ENCODE measurements at places on chromosomes 2 and 18. TPM values are rescaled to one million over a fixed set of nuclear protein-coding genes. Genes with fewer than 3 reads are reported as not detected.

SLC11A1 gene
- polyA plus RNA-seq: 0.47 TPM

GRCh38 chr2:12506846-12507245, 209.9 kb upstream of the TRIB2 start:
- no peak for DNase-seq

DNA sequence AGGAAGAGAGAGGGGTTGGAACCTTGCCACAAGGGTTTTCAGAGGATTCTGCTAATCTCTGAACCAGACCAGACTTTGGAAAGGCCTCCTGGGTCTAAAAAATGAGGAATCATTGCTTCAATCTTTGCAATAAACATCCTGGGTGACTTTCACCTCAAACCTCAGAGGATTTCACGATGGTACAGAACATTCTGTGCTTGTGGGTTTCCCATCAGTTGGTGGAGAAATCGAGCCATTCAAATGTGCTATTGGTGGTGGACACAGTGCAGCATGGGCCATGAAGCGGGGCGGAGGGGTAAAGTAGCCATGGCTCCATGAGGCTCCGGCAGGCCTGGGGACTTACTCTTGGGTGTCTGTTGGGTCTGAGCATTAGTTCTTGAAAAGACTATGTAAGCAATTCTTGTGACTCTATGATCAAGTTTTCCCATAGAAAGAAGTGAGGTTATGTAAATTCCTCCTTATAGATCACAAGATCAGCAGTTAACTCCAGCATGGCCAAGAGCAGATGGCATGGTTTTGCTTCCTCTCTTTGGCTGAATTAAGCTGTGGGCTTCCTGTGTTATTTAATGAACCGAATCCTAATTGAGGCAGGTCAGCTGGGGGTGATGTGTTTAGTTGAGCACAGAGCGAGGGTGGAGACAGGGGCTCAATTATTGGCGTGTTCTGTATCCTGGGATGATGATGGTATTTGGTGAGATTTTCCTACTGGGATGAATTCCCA, 1.9 kb upstream of the IL1R2 start:
- DNase-seq: no peak

GRCh38 chr2:36128359-36128758, 227.2 kb upstream of the CRIM1 start:
- DNase-seq: no peak

- DNase-seq: no peak
Measured at GRCh38 chr2:186058614-186059013, 320.0 kb downstream of the FSIP2 start.

- DNase-seq: no peak
Measured at GRCh38 chr2:226673314-226673723, 126.3 kb downstream of the IRS1 start.

DNA sequence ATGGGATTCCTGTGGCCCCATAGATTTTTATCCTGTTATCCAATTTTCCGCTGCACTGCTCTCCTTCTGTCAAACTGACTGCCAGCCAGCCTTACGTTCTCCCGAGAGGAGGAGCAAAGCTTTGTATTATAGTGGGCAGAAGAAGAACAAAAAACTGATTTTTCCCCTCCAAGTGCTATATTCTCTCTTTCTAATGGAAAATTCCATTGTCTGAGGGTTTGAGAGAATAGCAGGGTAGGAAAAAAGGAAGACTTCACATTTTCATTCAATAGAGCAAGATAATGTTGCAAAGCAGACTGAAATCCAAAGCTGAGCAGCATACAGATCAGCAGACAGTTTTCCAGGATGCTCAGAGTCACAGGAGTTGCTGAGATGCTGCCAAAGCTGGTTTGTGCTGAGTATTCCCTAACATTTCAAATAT, 238.0 kb downstream of the UBE2E3 start:
- DNase-seq: no peak

GRCh38 chr2:107986278-107987217, at the start of gene SLC5A7:
Gene SLC5A7 (plus strand): TSS chr2:107986524. CDS start chr2:107988156, 1,632 bp downstream.
- DNase-seq: no peak

DNA sequence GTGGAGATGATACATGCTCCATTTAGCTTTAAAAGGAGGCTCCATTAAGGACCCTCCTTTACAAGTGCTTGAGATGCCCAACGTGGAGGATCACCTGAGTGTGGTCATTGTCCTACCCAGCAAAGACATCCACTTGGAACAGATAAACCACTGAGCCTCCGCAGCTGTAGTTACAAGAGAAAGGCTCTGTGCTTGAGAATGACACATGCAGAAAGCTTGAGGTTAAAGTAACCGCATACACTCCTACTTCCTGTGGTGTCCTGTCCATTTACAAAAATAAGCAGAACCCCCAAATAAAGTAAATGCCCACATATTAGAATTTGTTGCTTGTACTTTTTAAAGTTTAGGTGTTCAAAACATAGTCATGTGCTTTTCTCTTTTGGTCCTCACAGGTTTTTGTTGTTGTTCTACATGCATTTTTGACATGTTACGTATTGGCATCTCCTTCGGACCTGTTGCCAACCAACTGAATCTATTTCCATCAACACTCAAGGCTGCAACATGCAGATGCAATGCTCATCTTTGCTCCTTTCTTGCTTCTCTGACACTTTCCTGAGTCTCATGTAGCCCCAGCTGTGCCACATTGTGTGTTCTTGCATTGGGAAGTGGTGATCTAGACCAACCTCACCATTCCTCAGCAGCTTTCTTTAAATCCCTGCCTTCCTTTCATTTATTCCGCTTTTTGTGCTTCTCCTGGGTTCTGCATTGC, 56.0 kb downstream of the SERPINB7 start:
- no peak for DNase-seq

DNA sequence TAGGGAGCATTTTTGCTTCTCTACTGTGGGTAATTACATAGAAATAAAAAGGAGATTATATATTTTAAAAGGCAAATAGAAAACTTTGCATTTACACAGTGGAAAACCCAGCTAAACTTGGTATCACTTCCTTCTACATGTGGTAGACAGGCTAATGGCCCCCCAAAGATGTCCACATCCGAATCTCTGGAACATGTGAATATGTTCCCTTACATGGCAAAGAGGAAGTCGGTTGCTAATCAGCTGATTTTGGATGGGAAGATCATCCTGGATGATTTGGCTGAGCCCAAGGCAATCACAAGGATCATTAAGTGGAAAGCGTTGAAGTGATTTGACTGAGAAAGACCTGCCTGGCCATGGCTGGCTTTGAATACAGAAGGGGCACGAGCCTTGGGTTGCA, 26.2 kb downstream of the CREG2 start:
- DNase-seq: no peak

DNA sequence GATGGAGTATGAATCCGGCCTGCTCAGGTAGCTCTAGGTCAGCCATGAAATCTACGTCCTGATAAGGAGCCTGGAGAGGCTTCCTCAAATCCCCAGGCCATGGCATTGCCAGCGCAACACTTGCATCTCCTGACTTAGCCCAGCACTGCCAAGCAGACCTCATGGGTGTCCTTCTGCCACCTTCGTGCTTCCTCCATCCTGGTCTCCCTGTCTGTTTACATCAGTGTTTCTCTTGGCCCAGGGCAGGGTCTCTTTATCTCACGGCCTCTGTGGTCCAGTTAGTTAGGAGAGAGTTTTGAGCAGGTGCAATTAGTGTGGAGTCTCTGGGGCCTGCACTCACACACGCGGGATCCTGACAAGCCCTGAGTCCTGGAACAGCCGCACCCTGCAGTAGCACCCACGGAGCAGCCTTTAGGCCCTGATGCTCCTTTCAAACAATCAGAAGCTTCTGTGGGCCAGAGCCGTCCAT, 193.1 kb upstream of the ARL4C start:
- no peak for DNase-seq

- DNase-seq: no peak
Measured at GRCh38 chr2:9230881-9231280, 24.3 kb downstream of the ASAP2 start.

CYP27A1 gene
- polyA plus RNA-seq: 0.13 TPM

GRCh38 chr2:76668279-76668678, 853.9 kb downstream of the LRRTM4 start:
- DNase-seq: no peak

DNA sequence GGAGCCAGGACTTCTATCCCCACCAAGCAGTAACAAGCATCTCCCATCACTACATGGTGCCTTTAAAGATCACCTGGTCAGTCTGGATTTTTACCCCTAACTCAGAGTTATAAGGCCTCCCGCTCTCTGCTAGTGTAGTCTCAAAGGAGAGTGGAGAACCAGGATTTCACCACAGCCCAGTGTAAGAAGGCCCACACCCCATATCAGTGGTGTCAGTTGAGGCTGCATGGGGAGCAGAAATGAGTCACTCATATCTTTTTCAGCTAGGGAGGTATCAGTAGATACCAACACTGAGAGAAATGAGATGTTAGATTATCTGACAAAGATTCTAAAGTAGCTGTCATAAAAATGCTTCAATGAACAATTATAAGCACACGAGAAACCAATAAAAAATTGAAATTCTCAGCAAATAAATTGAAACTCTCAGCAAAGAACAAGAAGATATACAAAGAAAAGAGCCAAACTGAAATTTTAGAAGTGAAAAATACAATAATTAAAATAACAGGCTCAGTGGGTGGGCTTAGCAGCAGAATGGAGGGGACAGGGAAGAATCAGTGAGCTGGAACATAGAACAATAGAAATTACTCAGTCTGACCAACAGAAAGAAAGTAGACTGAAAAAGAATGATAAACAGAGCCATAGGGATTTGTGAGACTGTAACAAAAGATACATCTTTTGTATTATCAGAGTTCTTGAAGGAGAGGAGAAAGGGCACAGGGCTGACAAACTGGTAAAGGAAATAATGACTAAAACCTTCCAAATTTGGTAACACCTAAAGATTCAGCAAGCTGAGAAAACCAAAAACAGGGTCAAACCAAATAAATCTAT, 257.7 kb downstream of the ANAPC1 start:
- peak; percentile 65 for DNase-seq

DNAH7 gene
- not detected for polyA plus RNA-seq

CCDC148 gene
- not detected for polyA plus RNA-seq

PRSS56 gene
- not detected for polyA plus RNA-seq

COL3A1 gene
- not detected for polyA plus RNA-seq

GRCh38 chr2:106053116-106053515, 141.0 kb downstream of the UXS1 start:
- no peak for DNase-seq

CCDC141 gene
- polyA plus RNA-seq: 10.9 TPM

MAPRE3 gene
- 0.68 TPM for polyA plus RNA-seq

GRCh38 chr2:138365581-138365980, 136.0 kb upstream of the SPOPL start:
- no peak for DNase-seq

DNA sequence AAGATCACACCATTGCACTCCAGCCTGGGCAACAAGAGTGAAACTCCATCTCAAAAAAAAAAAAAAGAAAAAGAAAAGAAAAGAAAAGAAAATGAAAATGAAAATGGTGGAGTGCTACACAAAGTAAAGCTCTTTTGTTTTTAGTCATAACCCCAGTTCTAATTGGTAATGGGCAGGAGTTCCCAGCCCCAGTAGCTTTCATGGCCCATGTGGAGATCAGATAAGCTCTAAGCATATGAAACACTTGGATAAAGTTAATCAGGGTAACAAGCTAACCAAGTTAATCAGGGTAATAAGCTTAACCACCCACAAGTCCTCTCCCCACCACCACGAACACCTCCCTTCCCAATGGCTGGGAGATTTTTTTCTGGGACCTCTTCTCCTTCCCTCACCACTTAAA, 240.8 kb downstream of the BCL11A start:
- DNase-seq: no peak

- no peak for DNase-seq
Measured at GRCh38 chr2:27860111-27860510, 30.1 kb downstream of the RBKS start.

VIL1 gene
- polyA plus RNA-seq: 0.09 TPM

RBM43 gene
- polyA plus RNA-seq: 6.9 TPM

- no peak for DNase-seq
Measured at GRCh38 chr2:163943403-163944346, 207.9 kb upstream of the FIGN start.

- DNase-seq: no peak
Measured at GRCh38 chr2:122341007-122341406, 585.6 kb downstream of the TSN start.

DNA sequence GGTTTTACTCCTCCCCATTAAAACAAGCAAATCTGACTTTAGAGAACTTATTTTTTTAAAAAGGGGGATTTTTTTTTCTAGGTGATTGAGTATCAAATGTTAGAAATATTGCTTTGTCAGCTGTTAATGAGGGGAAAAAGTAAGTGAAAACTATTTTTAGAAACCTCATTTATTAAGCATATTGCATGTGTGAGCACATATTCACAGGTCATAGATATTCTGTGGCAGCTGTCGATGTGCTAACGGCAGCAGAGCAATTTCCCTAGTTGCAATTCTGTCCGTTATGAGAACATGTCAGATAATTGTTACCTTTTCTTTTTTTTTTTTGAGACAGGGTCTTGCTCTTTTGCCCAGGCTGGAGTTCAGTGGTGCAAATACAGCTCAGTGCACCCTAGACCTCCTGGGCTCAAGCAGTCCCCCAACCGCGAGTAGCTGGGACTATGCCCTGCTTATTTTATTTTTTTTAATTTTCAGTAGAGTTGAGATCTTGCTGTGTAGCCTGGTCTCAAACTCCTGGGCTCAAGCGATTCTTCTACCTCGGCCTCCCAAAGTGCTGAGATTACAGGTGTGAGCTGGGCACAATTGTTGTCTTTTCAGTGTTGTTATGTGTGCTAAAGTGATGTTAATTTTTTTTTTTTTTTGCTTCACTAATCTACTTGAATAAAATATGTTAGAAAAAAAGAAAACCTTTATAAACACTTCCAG, 69.8 kb downstream of the MTA3 start:
- no peak for DNase-seq

DNA sequence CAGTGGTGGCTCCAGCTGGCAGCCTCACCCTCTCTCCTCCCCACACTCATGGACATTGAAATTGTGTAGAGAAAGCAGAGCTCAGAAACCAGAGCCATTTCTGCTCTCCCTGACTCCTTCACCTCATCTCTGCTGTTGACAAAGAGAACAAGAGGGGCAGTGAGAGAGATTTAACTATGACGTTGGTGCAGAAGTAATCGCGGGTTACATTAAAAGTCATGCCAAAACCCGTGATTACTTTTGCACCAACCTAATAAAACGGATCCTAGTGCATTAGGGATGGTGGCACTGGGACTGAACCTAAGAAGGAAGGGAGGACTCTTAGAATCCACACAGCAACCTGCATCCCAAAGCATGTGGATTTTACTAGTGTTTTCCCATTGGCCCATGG, 113.3 kb upstream of the CDC42EP3 start:
- DNase-seq: no peak

DTYMK gene
- 32.2 TPM for polyA plus RNA-seq

GRCh38 chr2:154952346-154952980, 254.0 kb downstream of the KCNJ3 start:
- no peak for DNase-seq

EGR4 gene
- not detected for polyA plus RNA-seq

CABLES1 gene
- polyA plus RNA-seq: not detected

ATP6V1C2 gene
- polyA plus RNA-seq: 0.11 TPM

GRCh38 chr2:12567411-12567810, 149.3 kb upstream of the TRIB2 start:
- no peak for DNase-seq

DNA sequence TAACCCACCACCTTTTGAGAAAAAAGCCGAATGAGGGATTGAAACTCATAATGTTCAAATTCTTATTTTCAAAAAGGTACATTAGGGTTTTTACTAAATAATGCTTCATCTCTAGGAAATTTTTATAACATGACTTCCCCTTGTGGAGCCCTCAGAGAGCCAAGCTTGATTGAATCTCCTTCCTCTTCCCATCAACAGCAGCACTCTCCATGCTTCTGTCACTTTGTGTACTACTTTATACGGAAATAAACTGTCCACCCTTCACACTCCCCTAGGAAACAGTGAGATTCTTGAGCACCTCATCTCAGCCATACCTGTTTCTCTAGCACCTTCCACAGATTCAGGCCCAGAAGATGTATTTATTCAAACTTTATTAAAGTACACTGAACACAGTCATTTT, 51.8 kb downstream of the TFPI start:
- no peak for DNase-seq

TUBB8B gene
- polyA plus RNA-seq: not detected

All from CD4-positive, CD25-positive, alpha-beta regulatory T cell (primary cell).